Activated naive CD4-positive, alpha-beta T cell treated with anti-CD3 and anti-CD28 coated beads for 36 hours (primary cell): ENCODE measurements at places on chromosomes 2 and 18.
A peak's percentile ranks its signal among the peaks of the same experiment; 100 is the strongest.

DNA sequence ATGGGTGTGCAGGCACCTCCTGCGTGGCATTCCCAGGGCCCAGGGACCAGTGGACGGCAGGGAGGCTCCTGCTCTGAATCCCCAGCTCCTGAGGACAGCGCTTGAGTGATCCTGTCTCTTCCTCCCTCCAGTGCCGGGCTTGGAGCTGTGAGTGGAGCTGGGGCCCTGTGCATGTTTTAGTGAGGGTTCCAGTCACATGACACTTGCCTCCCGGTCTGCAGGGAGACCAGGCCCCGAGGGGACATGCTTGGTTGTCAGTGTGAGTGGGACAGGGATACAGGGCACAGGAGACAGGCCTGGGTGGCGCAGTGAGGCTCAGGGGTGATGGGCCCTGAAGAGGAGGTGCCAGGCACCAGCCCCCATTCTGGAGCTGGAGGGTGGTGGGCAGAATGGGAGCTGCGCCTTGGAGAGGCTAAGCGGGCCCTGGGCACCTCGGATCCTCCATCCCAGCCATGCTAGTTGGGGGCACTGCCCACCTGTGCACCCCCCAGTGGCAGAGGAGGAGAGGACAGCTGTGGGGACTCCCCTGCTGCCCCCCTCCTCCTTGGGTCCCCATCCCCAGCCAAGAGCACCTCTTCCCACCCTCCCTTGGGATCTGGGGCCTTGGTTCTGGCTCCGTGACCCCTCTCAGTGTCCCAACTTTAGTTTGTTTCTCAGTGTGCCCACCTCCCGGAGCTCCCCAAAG lies 12.0 kb downstream of the ARHGEF4 start:
- DNase-seq: no peak

- DNase-seq: peak; percentile 15
Measured at GRCh38 chr2:213232649-213233437, 51.4 kb upstream of the SPAG16 start.

GRCh38 chr2:88483200-88483599 lies 30.7 kb upstream of the FOXI3 start:
- DNase-seq: no peak

GRCh38 chr18:28468901-28469300 lies 292.0 kb upstream of the CDH2 start:
- DNase-seq: no peak

- DNase-seq: no peak
Measured at GRCh38 chr2:198115201-198115600, 310.8 kb downstream of the PLCL1 start.

DNA sequence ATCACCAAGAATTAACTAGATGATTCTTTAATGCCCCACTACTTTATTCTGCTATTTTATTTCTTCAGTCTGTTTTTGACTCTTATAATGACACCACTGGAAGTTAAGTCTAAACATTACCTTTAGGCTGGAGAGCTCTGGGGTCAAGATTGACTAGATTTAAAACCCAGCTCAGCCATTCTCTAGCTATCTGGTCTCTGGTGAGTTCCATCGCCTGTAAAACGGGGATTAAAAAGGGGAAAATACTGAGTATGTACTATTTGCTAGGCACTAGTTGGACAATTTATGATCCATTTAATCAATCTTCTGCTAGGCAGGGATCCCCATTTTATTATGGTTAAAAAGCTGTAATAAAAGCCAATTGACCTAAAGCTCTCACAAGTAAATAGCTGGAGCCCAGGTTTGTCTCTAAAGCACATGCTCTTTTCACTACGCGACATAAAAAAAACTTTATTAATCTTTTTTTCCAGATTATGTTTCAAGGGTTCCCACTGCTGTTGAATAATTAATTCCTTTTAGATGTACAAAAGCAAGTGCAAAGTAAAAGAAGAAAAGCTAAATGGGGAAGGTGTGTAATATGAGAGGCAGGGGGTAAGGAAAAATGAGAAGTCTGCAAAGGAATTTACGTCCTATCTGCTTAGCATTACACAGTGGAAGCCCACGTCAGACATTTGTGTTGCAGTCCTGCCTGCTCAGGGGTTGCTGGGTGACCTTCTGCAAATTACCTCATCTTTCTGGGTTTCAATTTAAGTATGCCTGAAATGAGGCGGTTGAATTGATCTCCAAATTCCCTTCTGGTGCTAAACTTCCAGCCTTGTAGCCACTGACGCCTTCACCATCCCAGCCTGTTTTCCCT lies 918 bp upstream of the NABP1 start:
- DNase-seq: peak; percentile 73

GRCh38 chr18:58204776-58205442 lies 160.9 kb downstream of the NEDD4L start:
- DNase-seq: no peak

DNA sequence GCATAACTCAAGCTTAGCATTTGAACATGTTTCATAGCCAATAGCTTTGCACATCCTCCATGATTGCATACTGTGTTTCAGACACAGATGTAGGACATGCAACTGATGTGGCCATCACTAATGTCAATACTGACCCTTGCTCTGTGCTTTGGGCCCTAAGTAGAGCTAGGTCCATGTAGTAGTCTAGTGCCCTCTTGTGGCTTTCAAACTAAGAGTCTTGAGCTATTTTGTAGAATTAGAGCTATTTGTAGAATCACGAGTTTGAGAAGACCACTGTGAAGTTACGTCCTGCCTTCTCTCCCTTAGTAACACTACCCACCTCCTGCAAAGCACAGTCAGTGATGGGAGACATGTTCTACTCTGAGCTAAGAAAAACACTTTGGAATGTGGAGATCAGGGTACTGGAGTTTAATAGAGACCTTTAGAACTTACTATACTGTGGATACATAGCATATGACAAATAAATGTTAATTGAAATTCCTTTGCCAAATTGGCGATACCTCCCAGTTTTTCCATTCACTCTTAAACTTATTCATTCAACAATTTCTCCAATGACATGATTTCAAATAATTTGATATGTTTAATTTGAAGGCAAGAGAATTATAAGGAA lies 306.5 kb upstream of the TNP1 start:
- DNase-seq: no peak

GRCh38 chr2:155099784-155100183 lies 401.3 kb downstream of the KCNJ3 start:
- no peak for DNase-seq

GRCh38 chr18:3599861-3600260 lies 149.9 kb downstream of the TGIF1 start:
- DNase-seq: no peak

- DNase-seq: no peak
Measured at GRCh38 chr2:33021542-33022227, 74.9 kb downstream of the LTBP1 start.

GRCh38 chr18:78853341-78853740 lies 126.3 kb upstream of the SALL3 start:
- no peak for DNase-seq

DNA sequence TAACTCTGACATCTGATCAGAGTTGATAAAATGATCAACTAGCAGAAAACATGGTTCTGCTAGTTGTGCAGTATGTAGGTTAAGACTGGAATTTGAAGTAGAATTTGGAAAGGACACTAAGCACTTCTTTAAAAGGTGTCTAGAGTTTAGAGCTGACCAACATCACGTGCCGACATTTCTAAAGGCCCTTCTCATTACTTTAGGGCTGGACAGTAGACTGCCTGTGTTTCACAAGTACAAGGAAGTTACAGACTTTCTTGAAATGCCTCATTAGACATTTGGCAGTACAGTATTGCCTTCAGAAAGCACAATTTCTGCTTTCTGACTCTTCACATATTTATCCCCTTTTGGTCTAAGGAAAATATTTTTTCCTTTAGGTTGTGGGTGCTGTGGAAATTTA lies 255.3 kb downstream of the ZNF385B start:
- no peak for DNase-seq

GRCh38 chr2:113025737-113026136 lies 20.5 kb downstream of the IL36A start:
- DNase-seq: no peak

GRCh38 chr2:218344090-218344754 lies 12.4 kb upstream of the CATIP start:
- no peak for DNase-seq

DNA sequence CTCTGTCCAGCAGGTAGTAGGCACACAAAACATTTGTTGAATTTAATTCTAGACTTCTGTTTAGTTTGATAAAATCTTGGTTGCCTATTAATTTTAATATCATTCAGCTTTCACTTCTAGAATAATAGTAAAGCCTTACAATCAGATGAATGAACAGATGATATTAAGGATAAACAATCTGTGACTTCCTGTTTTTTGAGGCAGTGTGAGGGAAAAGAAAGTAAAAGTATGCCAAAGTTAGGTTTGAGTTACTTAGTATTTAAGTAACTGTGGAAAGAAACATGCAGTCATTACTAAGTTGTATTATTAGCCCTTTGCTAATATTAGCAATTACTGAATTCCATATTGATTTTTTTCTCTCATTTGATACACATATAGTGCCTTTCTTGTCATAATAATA lies 31.5 kb downstream of the EPB41L5 start:
- no peak for DNase-seq

DNA sequence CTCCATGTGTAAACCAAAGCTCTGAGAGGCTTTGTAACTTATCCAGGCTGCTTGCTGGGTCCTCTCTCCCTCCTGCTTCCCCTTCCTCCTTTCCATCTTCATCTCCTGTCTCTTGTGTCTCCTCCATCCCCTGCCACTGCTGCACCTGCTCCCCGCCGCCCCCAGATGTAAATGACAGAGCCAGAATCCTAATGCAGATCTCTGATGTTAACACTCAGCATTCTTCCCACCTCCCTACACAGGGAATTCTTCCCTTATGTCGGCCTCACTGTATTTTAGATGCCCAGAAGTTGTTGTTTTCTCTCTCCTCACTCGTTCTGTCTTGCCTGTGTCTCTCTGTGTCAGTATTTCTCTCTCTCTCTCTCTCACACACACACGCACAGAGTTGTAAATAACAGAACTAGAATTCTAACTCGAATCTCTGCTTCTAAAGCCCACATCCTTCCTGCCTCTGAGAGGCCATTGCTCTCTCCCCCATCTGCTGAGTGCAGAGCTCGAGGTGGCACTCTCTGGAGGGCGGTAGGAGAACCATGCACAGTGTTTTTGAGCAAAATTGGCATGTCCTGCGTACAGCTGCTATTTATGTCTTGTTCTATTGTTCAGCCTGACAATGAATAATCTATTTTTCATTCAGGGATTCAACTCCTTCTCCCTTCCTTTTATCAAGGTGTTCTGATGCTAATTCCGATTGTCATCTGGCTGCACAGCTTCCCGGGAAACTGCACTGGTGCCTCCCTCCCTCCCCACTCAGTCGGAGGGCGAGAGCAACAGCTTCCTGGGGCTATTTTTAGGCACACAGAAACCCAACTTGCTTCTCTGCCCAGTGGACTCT lies 219.9 kb downstream of the SH3RF3 start:
- peak; percentile 72 for DNase-seq

DNA sequence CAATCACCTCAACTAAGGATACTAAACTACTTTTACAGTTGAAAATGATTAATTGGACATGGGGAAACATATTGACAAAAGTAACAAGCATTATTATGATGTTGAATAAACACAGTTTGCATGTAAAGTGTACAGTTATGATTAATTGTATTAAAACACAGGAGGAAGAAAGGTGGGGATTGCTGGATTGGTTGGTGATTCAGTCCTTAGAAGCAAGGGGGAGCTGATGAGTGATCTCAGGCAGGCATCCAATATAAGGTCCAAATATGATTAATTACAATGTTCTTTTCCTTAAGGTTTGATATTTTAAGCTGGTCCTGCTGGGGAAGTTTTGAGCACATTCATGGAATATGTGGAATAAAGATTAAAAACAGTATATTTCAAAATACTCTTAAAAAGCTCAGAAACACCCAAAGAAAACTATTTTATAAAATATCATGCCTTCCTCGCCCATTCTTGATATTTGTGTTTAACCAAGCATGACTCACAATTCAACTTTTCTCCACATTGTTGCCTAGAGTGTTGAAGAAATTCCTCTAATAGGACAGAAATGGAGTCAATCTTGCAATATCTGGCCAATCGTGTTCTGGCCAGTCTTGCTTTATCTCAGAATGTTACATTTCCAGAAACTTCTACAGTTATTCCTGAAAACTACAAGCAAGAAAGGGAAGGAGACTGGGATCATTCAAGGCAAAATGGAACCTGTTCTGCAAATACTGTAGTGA lies 268.2 kb downstream of the RPIA start:
- DNase-seq: no peak

DNA sequence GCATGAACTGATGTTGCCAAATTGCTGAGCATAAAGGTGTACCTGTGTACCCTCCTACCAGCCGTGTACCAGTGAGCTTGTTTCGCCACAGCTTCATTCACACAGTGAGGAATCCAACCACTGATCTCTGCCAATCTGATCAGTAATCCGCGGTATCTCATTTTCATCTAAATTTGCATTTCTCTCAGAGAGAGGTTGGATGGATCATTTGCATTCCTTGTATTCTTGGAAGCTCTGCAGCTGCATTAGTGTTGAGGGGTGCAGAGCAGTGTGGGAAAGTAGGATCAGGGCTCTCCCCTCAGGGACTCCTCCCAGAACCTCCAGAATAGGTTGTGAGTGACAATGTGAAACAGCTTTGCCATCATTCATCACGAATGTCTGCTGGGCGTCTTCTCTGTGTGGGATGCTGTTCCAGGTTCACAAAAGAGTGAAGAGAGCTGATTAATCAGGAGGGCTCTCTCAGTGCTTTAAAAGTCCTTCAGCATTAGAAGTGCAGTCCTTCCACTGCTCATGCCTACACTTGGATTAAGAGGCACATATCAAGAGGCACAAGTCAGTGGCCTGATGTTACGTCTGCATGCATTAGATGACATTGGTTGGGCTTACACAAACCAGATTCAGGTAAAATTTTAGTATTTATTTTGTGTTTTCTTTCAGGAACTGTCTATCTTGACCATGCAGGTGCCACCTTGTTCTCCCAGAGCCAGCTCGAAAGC lies 7.5 kb downstream of the MOCOS start:
- DNase-seq: no peak

DNA sequence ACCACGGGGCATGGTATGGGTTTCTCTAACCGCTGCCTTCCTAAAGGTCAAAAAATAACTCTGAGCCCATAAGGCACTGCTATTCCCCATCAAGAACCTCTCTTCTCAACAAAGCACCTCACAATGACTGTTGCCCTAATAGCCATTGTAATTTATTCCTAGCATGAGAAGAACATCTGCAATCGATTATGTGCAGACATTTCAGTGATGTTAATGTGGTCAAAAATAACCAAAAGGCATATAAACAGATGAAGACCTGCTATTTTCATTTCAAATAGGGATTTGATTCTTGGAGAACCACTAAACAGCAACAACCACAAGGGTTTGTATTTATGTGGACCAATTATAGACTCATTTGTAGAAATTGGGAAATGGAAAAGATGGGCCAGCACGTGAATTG lies 356.6 kb downstream of the FBXO15 start:
- DNase-seq: no peak

GRCh38 chr2:19299032-19299431 lies 59.4 kb downstream of the OSR1 start:
- DNase-seq: no peak

GRCh38 chr2:30272286-30272685 lies 41.0 kb downstream of the LBH start:
- DNase-seq: no peak

DNA sequence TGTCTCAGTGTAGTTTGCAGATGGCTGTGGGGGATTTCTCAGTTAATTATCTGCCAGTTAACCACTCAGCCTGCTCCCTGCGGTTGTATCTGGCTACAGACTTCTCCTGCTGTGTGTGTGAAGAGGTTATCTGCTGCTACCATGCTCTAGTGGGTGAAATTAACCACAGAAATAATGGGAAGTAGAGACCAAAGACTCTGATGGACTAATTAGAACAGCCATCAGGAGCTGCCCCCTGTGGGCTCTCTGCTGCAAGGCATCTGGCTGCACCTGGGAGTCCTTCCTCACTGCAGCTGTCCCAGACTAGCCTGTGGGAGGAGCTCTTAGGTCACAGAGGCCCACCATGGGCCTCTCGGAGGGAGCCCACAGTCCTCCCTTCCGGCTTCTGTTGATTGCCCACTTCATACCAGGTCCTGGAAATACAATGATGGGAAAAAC lies 66.6 kb downstream of the CTIF start:
- DNase-seq: no peak
